HL-60 (cell line): ENCODE measurements at places on chromosomes 5 and 9.

DNA sequence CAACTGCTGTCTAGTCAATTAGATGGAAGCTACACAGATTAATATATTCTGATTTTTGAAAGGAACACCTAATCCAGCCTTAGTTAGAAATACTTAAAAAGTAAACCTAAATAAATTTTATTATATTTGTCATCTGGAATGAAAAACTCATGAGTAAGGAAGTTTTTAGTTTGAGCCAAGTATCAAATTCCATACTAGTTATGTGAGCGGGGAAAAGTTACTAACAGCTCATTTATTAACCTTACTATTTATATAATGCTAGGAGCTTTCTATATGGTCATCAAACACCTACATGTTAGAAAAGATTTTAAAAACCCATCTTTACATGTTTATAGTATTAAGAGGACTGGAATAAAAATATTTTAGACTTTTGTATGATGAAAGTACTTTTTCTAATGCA is 41.6 kb upstream of the POU5F2 start:
- DNase-seq = no peak

GRCh38 chr5:10441992-10442435 is 335 bp downstream of the ROPN1L start:
- no peak for DNase-seq

GRCh38 chr5:88734983-88735382 is 148.0 kb downstream of the MEF2C start:
- no peak for DNase-seq

DNA sequence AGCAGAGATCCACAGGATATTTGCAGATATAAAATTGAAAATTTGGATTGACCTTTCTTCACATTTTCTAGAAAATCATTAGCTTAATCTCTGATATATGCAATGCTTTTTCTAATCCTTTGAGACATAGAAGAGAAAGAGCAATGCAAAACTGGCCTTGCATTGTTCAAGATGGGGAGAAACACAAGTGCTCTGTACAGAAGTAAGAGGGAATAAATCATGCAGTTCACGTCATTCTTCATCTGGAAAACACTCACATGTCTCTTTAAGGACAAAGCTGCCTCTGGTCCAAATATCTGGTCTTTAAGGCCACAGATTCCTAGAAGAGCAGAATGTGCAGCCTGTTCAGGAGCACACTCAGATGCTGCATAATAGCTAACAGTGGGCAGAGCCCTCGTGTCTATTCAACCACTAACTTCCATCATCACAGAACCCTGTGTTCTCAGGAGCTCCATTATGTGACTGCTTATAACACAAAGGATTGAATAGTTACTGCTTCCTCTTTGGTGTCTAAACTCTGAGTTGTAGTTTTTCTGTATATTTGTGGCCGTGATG is 277.5 kb downstream of the PLK2 start:
- DNase-seq = no peak

GRCh38 chr5:145465474-145466263 is 369.5 kb downstream of the PRELID2 start:
- no peak for DNase-seq

DNA sequence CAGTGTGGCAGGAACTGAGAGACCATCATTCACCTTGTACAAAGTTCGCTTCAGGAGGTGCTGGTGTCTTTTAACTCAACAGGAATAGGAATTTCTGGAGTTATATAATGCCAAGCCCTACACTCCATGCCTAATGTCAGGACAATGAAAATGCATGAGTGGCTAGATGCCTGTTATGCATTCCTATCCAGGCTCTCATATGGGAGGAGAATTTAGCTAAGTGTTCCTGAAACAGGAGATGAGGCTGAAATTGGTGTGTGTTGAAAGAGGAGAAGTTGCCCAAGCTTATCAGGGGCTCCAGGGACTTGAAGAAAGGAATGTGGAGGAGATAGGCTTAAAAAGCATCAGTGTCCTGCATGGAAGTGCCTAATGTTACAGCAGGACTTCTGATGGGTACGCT is 26.8 kb upstream of the PRUNE2 start:
- no peak for DNase-seq
